ENCODE measurements at places on chromosomes 3 and 15.

DNA sequence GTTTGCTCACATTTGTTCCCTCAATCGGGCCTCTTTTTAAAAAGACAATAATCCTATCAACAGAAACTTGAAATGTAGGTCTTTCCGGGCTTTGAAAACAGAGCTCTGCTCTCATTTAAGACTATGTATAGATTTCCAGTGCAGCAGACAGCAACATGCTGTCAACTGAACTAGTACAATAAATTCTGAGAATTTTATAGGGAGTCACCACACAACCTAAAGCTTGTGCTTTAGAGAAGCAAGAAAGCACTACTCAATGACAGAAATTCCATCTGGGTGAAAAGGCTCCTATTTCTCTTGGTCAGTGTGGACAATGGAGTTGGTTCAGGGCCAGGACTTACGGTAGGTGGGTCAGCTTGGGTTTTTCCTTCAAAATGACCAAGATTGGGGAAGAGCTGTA is 583.5 kb downstream of the ROBO1 start:
- no peak for DNase-seq

- no peak for DNase-seq
Observed at GRCh38 chr15:34331809-34332208, 5.8 kb downstream of the SLC12A6 start.

DNA sequence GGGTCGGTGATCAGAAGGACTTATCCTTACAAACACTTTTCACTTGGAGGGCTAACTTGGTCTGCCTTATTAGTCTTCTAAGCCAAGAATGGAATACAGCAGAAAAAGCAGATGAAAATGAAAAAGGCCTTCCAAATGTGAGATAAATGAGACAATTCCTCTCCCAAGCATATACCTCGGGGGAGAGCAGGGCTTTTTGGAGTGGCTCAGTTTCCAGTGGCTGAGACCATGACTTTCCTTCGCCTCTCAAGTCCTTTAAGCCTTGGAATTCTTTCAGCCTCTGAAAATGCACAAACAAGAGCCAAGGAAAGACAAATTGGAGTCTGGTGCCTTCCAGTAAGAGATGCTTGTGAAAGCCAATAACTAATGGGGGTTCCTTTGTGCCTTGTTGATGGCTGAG is 130.9 kb downstream of the DTWD1 start:
- no peak for DNase-seq

GRCh38 chr3:161149529-161149928 is 44.4 kb upstream of the B3GALNT1 start:
- DNase-seq: no peak

- no peak for DNase-seq
Observed at GRCh38 chr3:188658606-188659005, 504.6 kb downstream of the LPP start.

- no peak for DNase-seq
Observed at GRCh38 chr3:6928064-6928463, 67.1 kb downstream of the GRM7 start.

DNA sequence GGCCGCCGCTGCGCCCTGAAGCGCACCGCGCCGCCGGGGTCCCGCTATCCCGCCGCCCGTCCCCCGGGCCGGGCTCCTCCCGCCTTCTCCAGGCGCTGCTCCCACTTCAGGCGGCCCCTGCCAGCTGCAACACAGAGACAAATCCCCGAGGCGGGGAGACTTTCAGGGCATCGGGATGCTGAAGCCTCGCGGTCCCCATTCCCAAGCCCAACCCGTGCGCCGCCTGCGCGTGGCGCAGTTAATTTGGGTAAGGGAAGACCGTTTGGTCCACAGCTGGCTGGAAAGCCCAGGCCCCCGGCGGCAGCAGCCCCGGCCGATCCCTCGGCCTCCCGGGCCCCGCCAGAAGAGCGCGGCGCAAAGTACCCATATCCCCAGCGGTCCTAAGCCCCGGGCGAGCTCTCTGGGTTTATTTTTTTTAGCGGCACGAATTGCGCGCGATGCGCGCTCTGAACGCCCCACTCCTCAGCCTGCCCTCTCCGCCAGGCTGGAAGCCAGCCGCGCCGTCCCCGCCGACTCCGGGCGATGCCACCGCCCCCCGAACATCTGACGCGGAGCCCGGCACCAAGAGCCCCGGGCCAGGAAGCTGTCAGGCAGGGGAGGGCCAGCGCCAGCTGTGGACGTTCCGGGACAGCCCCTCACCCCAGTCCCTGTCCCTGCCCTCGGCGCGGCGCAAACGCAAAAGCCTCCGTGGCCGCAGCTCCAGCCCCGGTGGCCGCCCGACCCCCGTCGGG is 517 bp downstream of the FBN1 start:
- no peak for DNase-seq

- no peak for DNase-seq
Observed at GRCh38 chr3:64747679-64748078, 59.9 kb upstream of the ADAMTS9 start.

Data from stimulated activated CD8-positive, alpha-beta memory T cell treated with anti-CD3 and anti-CD28 coated beads, Interleukin-15, amount 100 ng/mL, for 24 hours (primary cell).